Stimulated activated naive CD4-positive, alpha-beta T cell (primary cell): ENCODE measurements at places on chromosomes 16 and 17.

GRCh38 chr16:84813141-84813934, 6.4 kb upstream of the CRISPLD2 start:
- no peak for DNase-seq

GRCh38 chr17:1347589-1348323, 52.3 kb downstream of the YWHAE start:
- DNase-seq: no peak

DNA sequence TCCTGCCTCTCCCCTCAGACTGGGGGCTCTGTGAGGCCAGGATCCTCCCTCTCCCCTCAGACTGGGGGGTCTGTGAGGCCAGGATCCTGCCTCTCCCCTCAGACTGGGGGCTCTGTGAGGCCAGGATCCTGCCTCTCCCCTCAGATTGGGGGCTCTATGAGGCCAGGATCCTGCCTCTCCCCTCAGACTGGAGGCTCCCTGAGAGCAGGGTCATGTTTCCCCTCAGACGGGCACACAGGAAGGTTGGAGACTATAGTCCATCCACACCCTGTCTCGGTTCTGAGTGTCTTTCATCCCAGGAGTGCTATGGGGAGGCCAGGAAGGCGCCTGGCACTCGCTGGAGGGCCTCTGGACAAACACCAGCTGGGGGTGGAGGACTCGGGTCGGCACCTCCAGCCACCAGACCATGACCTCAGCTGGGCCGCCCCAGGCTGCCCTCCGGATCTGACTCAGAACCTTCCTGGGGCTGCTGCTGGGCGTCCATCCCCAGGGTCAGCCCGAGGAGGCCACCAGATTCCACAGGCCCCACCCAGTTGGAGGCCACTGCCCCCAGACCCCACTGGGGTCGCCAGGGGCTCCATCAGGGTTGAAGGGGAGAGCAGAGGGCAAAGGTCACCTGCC, 21.9 kb upstream of the DLX4 start:
- no peak for DNase-seq

DNA sequence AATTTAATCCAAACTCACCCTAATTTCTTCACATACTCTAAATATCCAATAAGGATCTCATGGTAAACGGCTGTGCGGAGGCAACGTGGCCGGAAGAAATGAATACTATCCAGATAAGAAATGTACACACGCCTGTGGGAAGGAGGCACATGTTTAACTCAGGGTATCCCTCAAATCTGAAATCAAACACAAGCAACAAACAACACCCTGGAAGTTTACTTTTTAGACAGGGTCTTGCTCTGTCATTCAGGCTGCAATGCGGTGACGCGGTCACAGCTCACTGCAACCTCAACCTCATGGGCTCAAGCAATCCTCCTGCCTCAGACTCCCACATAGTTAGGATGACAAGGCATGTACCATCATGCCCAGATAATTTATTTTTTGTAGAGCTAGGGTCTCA, 21.2 kb upstream of the TRAP1 start:
- DNase-seq: no peak

DNA sequence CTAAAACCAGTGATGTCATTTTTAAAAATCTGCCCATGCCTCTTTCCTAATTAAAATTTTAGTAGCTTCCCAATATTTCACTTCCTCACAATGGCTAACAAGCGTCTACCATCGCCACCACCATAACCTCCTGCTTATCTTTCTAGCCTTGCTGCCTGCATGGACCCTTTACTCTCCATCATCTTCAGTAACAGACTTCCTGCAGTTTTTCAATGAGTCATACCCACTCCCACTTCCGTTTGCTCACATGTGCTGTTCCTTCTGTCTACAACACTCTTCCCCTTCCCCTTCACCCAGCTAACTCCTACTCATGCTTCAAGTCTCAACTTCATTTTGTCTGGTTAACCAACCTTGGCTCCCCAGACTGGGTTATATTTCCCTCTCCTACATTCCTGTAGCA, 12.8 kb upstream of the SKAP1 start:
- DNase-seq: no peak

- DNase-seq: no peak
Measured at GRCh38 chr17:64579917-64580316, 73.1 kb downstream of the CEP95 start.

- no peak for DNase-seq
Measured at GRCh38 chr17:32335687-32336086, 6.3 kb downstream of the C17orf75 start.
